ENCODE measurements at places on chromosomes 3 and 15.

- peak; percentile 0 for DNase-seq
These were observed 147.6 kb downstream of the IL20RB start for GRCh38 chr3:137105277-137105977.

DNA sequence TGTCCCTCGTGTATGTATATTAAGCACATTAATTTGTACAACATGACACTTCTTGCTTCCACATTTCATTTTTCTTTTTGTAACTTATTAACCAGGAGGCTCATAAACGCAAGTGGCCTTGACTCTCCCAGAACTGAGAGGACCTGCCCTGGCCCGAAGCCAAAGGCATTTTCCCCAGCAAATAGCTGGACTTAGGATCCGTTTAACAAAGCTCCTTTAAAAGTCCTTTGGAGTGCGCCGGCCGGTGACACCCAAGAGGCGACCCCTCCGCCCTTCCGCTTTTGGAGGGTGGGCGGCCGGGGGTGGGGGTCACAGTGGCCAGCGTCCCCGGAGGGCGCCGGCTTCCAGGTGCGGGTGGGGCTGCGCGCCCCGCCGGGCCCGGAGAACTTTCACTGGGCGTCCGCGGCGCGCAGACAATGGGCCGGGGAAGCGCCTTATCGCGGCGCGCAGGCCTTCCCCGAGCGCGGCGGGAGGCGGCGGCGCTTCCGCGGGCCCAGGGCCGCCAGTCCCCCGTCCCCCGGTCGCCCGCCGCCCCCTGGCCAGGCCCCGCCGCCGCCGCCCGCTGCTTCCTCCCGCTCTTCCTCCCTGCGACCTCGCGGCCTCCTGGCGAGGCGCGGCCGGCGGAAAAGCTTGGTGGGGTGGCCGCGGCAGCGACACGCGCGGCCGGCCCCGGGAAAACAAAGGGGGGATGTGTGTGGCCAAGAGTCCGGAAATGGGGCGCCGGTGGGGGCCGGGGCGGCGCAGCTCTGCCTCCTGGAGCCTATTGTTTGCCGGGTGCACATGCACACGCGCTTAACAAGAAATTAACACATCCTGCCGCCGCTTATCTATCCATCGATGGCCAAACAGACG, 613.4 kb downstream of the MCTP2 start:
- DNase-seq: peak; percentile 8

DNA sequence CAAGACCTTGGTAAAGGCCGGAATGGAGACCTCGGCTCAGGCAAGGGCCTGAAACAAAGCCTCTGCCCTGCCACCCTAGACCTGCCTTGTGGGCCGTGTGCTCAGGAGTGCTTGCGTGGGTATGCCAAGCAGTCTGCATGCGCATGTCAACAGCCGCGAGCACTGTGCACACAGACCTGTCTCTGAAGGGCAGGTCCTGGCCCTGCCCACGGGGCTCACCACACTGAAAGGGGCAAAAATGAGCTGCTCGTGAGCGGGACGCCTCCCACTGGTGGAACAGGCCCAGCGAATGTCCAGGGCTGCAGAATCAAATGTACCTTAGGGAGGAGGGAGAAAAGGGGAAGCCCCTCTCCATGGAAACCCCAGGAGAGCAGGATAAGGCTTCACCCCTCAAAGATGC, 44.3 kb upstream of the FGD5 start:
- DNase-seq: no peak

DNA sequence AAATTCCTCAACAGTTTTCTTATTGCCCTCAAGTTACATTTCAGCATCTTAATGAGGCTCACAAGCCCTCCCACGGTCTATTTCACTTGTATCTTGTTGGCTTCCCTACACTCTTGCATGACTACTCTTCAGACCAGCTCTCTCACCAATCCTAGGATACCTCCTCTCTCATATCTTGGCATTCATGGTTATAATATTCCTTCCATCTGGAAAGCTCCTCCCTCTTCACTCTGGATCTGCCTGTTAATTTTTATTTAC, 8.5 kb upstream of the CCDC80 start:
- DNase-seq: no peak

GRCh38 chr3:17741621-17742101, 770 bp downstream of the TBC1D5 start:
- DNase-seq: no peak

DNA sequence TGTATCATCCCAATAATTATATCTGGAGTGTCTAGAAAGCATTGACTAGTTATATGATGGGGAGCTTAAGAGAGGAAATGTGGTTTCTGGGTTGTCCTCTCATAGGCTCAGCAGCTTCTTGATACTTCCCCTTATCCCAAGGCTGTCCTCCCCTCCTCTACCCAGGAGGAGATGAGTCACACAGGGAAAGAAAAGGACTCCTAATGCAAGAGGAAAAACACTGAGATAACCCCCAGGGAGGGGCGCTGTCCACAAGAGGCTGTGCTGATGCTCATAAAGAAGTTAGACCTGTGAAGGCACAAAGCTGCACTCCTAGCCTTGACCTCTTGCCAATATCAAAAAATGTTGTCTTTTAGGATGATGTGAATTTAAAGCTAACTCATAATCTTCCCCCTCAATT, 28.8 kb upstream of the GYG1 start:
- DNase-seq: no peak

- DNase-seq: no peak
These were observed 38.4 kb downstream of the SLCO3A1 start for GRCh38 chr15:91891788-91892345.

DNA sequence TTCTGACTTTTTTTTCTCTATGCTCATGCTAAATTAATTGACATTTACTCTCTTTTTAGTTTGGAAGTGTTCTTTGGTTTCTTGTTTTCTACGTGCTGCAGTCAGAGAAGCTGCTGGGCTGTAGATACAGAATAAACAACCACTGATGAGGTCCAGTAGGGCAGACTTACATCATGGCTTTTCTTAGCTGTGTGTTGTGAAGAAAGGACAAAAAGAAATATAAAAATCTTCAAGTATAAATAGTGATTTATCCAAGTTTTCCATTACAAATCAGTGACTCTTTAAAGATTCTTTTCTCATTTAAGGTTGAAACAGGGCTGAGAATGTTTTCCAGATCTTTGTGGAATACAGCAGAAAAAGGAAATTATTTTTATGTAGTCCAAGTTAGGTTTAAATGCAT, 122.2 kb downstream of the CMSS1 start:
- no peak for DNase-seq

GRCh38 chr3:64900617-64901521, 213.1 kb upstream of the ADAMTS9 start:
- no peak for DNase-seq

GRCh38 chr3:64214381-64215018, 10.8 kb downstream of the PRICKLE2 start:
- no peak for DNase-seq

- DNase-seq: peak; percentile 61
These were observed 284.7 kb upstream of the STT3B start for GRCh38 chr3:31247850-31248562.

DNA sequence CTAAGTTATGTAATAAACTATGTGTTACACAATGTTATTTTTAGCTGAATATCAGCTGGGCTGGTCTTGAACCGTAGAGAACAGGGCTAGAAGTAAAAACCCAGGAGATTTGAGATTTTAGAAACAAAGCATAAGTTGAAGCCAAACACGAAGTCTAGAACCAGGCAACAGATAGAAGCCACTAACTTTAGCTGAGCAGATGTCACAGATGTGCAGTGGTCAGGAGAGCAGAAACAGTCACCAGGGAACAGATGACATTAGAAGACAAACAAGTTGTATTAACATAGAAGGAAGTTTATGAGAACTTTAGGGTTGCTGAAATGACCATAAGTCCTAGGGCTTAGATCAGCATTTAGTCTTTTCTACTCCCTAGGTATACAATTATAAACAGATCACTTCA, 731.0 kb downstream of the ZNF385D start:
- DNase-seq: no peak

DNA sequence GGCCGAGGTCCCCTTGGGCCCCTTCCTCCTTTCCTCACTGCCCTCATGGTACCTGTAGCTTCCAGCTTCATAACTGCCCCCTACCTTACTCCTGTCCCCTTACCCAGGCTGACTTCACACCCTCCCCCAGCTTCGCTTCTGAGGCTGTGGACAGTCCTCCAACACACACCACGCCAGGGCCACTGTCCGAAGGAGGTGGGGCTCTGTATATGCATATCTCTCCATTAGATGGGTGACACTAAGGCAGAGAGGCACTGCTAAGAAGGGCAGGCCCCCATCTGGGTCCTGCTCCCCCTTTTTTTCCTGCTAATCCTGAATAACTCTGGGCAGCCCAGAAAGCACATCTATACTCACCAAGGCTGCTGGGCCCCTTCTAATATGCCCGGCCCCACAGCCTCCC, 1.0 kb upstream of the COL7A1 start:
- DNase-seq: no peak

- DNase-seq: no peak
These were observed 140.6 kb upstream of the TBC1D5 start for GRCh38 chr3:17882981-17883380.

- no peak for DNase-seq
These were observed 7.6 kb downstream of the ZMAT3 start for GRCh38 chr3:179063945-179064560.

DNA sequence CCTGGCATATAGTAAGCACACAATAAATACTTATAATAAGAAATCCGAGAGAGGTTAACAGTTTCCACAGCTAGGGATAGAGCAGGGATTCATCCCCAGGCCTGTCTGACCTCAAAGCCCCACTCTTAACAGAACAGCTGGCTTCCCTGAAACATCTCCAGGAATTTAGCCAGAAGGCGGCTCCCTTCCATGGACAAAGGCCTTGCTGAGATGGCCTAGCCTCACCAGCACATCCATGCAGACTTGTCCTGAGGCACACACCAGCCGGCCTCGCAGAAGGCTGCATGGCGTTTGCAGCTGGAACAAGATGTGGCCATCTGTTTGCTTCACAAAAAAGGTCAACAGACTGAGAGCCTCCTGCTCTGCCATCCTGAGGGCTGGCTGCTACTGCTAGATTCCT, 245.4 kb downstream of the SLCO3A1 start:
- DNase-seq: no peak

- DNase-seq: no peak
These were observed 15.7 kb downstream of the KIF9 start for GRCh38 chr3:47266709-47267489.

DNA sequence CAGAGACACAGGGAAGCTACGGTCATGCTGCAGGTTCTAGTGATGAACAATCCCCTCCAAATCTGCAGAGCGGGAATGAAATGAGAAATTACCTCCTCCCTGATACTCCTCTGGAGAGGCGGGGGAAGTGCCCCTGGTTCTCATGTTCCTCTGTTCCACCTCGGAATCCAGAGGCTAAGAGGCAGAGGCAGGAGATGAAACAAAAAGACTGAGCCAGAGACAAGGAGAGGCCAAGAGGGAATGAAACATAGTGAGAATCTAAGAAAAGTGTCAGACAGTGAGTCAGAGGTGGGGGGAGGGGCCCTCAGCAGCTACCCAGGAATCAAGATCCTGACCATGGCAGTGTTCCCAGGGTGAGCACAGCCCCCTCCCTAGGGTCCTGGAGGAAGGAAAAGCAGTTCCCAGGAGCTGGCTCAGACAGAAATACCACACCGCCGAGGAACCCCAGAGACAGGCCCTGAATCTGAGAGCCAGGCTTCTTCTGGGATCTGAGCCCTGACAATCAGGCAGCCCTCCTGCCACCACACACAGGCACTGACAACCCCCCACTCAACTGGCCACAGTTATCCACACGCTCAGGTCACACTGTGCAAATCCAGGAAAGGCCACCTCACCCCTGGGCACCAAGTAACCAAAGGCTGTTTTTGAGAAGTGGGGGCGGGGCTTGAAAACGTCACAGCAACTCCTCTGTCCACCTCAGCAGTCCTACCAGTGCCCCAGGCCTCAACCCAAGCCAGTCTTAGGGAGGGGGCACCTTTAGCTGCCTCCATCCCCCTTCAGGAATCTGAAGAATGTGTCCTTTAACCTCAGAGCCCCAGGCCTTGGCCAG, 2.4 kb downstream of the CSRNP1 start:
- no peak for DNase-seq

DNA sequence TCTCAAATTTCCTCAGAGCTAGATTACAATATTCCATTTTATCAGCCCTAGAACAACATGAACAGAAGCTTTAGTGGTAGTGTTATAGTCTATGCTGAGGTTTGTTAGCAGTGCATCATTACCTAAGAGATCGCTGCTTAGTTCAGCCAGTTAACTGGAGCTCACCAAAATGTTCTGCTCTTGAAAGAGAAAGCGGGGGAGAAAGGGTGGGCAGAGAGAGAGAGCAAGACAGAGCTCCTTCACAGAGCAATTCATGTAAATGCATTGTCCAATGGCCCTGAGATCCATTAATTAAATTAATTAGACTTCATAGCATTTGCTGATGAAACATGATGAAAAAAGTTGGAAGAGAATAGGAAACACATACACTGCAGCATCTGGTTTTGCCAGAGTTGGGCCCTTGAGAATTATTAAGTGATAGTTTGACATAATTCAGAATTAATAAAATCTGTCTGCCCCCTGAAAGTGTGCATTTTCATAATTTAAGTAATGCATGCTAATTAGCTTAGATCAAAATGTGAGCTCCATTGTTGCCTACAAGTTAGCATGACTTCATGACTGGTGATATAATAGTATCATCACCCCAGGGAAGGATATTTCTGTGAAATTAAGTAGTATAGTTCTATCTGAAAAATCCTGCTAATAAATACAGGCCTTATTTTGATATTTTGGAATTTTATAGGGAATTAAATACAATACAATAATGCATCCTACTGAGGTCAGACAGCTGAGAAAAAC, 86.9 kb upstream of the LYSMD4 start:
- DNase-seq: no peak

DNA sequence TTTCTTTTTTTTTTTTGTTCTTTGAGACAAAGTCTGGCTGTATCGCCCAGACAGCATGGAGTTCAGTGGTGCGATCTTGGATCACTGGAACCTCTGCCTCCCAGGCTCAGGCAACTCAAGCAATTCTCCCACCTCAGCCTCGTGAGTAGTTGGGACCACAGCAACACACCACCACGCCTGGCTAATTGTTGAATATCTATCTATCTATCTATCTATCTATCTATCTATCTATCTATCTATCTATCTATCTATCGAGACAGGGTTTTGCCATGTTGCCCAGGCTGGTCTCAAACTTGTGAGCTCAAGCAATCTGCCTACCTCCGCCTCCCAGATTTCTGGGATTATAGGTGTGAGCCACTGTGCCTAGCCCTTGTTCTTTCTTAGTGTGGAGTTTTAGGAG, 143.3 kb upstream of the DPH6 start:
- no peak for DNase-seq

DNA sequence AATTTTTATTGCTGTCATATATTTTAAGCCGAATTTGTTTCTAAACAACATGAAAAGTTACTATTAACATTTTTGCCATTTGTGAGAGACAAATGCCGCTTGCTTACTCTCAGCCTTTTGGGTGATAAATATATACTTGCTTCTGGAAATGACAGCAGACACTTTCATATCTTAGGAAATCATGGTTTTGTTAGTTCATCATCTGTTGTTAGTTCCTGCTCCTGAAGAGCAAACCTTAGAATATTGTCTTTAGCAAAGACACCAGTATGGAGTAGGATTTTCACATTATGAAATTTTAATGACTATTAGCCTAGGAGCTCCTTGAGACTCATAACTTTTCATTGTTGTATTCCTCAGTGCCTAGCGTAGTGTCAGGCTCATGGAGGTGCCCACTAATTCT, 36.0 kb downstream of the RAB8B start:
- DNase-seq: no peak
